ENCODE measurements at places on chromosomes 2 and 18.

DNA sequence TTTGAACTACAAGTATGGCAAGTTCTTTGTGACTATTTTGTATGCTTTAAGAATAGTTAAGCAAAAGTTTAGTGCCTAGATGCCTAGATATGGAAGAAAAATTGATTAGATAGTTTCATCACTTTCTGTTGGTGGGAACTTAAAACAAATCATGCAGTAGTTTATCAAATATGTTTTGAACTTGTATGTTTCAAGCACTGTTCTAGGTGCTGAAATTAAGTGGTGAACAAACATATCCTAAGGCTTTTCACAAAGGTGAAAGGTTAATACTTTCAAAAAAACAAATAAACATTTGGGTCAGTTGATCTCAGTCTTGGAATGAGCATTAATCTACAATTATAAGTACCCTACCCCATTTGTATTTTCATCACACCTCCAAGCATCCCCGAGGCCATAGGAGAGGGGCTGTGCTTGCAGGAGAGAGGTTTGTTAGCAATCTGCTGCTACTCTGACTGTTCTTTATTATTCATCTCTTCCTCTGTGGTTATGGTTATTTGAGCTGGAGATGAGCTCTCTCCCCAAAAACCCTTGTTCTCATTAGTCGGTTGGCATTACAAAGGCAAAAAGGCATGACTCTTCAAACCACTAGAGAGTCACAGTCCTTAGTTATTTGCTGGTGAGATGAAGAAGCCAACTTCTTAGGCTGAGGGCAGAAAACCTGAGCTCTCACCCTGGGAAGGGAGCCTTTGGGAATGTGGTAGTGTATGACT is 103.9 kb upstream of the FHL2 start:
- DNase-seq, result no peak

DNA sequence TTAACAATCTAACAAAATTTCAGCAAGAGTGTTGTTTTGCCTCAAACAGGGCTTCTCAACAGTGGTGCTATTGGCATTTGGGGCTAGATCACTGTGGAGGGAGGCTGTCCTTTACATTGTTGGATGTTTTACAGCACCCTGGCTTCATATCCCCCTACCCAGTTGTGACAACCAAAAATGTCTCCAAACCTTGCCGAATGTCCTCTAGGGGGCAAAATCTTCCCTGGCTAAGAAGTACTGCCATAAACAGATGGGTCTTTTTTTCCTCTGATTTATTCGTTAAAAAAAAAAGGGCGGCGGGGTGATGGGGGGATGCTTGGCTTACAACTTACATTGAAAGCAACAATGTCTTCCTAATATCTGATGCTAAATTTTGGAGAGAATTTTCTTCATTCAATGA is 207.6 kb upstream of the CCDC150 start:
- DNase-seq, result no peak

DNA sequence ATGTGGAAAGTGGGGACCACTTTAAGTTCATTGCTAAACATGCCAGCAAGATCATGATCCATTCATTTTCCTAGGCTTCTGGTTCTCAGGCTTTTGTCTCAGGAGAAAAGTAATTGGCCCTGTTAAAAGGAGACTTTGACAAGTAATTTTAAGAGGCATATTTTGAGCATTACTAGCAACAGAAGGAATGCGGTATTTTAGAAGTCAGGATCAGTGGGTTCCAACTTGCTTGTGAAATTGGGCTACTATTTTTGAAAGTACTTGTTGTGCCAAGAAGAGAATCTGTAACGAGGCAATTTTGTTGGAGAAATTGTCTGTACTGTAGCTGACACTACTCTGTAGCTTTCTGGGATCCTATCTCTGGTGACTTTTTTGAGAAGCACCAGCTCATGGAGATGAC is 59.4 kb downstream of the CERS6 start:
- DNase-seq, result no peak

GRCh38 chr2:202771741-202772460 is 99.7 kb downstream of the ICA1L start:
- DNase-seq, result no peak

DNA sequence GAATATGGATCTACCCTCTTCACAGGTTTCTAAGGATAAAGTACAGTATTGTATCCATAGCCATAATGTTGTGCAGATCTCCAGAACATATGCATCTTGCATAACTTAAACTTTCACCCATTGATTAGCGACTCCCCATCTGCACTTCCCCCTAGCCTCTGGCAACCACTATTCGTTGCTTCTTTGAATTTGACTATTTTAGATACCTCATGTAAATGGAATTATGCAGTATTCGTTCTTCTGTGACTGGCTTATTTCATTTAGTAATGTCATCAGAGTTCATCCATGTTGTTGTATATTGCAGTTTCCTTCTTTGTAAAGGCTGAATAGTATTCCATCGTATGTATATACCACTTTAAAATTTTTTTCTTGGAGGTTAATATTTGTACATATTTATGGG is 128.9 kb downstream of the SMAD7 start:
- no peak for DNase-seq

DNA sequence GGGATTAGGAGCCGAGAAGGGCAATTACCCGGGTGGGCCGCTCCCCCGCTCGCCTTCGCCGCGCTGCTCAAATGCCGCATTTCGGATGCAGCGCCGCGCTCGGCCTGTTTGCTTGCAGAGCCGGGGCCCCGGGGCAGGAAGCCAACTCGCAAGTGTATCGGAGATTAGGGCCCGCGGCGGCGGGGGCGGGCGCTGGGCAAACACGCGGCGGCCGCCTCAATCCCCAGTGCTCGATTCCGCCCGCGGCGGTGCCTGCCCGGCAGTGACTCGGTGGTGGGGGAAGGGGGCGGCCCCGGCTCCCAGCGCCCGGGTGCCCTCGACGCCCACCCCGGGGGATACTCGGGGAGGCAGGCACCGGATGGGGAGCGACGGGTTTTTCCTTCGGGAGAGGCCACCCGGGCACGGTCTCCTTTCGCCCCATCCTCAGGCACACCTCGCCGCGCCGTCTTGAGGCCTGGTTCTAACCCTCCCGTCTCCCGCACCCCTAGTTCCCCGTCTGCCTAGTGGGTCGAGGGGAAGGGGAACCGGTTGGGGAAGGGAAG is 26.6 kb upstream of the NOTO start:
- peak; percentile 47 for DNase-seq

DNA sequence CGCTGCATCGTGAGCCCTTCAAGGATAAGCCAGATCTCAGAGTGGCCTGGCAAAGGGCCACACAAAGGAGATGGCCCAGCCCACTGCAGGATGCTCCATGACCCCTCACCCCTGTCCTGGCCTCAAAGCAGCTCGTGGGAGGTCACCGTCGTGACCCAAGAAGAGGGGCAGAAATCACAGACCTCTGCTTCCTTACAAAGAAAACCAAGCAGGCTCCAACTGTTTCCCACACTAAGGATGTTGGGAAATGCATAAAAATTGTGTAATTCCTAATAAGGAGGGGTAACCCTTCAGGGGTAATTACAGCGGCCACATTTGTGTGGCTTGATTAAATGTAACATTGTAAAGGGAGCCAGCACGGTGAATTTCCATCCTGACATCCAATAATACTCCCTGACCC is 102.3 kb downstream of the BOD1L2 start:
- no peak for DNase-seq

GRCh38 chr18:457140-457519 is 43.4 kb downstream of the COLEC12 start:
- DNase-seq, result no peak

- no peak for DNase-seq
Observed at GRCh38 chr2:241109210-241110088, 7.4 kb upstream of the MTERF4 start.

DNA sequence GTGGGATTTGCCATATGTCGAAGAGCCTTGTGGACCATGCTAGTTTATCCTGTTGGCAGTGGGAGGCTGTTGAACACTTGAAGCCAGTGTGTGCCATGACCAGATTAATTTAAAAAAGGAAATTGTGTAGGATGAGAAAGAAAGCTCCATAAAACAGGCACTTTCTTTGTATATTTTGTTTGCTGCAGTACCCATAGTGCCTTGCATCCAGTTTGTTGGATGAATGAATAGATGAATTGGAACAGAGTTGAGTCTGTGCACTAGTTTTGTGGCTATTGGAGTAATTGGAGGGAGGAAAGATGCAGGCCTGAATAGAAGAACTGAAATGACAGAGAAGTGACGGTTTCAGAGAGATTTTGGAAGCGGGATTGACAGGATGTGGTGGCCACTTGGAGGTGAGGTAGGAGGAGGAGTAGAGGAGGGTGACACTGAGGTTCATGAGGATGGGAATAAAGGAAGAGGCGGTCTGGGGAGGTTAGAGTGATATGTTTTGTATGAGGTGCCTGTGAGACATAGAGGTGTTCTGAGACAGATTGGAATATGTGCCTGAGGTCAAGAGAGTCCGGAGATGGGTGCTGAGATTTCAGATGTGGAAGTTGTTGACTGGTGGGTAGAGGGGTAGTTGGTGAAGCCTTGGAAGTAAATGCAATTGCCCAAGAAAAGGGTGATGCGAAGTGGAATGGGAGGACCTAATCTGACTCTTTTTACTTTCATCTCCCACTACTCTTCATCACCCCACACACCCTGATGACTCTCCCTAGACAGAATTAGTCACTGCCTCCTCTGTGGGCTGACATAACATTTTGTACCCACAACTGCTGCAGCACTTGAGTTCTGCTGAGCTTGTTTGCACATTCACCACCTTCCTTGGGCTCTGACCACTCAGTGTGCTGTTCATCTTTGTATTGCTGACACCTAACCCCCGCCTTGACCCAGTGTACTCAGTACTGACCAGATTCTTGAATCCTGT is 5.1 kb downstream of the DGUOK start:
- peak; percentile 53 for DNase-seq

DNA sequence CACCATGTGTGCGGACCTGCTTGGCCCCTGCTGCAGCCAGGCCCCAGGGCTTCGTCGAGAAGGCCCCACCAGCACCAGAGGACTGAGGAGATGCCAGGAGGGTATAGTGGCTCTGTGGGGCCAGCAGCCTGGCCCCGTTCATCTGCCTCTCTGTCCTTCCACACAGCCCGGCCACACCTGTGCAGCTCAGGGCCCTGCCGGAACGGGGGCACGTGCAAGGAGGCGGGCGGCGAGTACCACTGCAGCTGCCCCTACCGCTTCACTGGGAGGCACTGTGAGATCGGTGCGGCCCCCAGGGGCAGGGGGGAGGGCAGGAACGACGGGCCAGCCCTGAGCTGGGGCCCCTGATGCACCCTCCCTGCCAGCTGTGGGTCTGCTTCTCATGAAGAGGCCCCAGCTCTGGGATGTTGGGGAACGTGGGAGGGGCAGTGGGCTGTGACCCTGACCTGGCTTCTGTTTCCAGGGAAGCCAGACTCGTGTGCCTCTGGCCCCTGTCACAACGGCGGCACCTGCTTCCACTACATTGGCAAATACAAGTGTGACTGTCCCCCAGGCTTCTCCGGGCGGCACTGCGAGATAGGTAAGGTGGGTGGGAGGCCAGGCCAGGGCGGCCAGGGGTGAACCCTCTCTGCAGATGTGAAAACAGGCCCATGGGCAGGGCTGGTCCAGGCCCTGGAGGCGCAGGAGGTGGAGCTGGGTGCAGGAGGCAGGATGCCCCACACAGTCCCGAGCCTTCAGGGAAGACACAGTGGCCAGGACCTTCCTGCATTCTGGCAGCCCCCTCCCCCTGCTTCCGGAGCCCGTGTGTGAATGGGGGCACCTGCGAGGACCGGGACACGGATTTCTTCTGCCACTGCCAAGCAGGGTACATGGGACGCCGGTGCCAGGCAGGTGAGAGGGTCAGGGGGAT is 50.3 kb downstream of the MTERF4 start:
- no peak for DNase-seq

- no peak for DNase-seq
Observed at GRCh38 chr2:136133586-136133985, 15.6 kb upstream of the CXCR4 start.

DNA sequence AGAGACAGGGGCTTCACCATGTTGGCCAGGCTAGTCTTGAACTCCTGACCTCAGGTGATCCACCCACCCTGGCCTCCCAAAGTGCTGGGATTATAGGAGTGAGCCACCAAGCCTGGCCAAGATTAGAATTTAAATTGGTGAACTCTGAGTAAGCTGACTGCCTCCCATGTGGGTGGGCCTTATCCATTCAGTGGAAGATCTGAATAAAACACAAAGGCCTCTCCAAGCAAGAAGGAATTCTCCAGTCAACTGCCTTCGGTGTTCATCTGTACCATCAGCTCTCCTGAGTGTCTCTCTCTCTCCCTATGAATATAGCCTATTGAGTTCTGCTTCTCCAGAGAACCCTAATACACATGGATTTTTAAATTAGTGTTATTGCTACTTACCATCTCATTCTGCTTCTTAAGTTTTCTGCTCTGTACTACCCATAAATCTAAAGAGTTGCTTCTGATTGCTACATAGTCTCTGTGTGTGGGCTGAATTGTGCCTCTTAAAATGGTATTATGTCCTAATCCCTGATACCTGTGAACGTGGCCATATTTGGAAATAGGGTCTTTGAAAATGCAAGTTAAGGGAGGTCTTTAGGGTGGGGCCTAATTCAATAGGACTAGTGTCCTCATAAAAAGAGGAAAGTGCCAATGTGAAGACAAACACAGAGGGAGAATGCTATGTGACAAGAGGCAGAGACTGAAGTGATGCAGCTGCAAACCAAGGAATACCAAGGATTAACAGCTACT is 36.3 kb downstream of the FBXO11 start:
- DNase-seq, result no peak

GRCh38 chr2:88599527-88599926 is 27.7 kb downstream of the EIF2AK3 start:
- no peak for DNase-seq

- DNase-seq, result no peak
Observed at GRCh38 chr2:152622219-152622618, 95.0 kb downstream of the PRPF40A start.

DNA sequence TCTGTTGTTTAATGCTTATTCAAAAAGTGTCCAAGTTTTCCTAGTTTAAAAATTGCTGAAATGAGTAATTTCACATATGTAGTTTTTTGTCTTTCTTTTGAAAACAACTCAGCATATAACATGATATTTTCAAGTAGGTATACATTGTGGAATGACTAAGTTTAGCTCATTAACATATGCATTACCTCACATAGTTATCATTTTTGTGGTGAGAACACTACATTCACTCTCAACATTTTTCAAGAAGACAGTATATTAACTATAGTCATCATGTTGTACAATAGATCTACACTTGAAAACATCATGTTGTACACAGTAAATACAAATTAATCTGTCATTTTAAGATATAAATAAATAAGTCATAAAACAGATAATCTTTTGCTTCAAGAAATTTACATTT is 340.0 kb downstream of the CCDC85A start:
- no peak for DNase-seq

- DNase-seq, result no peak
Observed at GRCh38 chr2:24926602-24927252, 6.7 kb upstream of the ADCY3 start.

GRCh38 chr2:72915907-72916742 is 1.2 kb upstream of the EMX1 start:
- DNase-seq, result no peak

- no peak for DNase-seq
Observed at GRCh38 chr2:70826696-70827350, 6.4 kb upstream of the CLEC4F start.

GRCh38 chr2:46073540-46074046 is 223.6 kb upstream of the EPAS1 start:
- DNase-seq, result no peak
